ENCODE measurements at places on chromosomes 1 and 21.

DNA sequence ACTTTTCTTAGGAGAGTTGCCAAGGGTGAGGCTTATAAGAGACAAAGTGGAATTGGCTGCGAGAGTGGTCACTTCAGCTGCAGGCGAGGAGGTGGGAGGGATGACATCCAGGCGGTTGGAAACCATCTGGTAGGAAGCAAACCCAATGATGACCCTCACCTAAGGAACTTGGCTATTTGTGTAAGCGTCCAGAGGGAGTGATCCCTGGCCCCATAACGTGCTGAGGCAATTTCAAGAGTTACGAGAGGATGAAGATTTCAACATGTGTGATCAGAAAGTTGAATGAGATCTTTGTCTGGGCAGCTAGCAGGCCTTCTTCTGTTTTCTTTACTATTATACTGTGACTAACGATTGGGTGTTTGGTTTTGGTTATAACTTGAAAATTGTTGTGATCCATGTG, 102.7 kb upstream of the VANGL1 start:
- no peak for DNase-seq

GRCh38 chr1:43985984-43986595, 5.3 kb upstream of the CCDC24 start:
- no peak for DNase-seq

DNA sequence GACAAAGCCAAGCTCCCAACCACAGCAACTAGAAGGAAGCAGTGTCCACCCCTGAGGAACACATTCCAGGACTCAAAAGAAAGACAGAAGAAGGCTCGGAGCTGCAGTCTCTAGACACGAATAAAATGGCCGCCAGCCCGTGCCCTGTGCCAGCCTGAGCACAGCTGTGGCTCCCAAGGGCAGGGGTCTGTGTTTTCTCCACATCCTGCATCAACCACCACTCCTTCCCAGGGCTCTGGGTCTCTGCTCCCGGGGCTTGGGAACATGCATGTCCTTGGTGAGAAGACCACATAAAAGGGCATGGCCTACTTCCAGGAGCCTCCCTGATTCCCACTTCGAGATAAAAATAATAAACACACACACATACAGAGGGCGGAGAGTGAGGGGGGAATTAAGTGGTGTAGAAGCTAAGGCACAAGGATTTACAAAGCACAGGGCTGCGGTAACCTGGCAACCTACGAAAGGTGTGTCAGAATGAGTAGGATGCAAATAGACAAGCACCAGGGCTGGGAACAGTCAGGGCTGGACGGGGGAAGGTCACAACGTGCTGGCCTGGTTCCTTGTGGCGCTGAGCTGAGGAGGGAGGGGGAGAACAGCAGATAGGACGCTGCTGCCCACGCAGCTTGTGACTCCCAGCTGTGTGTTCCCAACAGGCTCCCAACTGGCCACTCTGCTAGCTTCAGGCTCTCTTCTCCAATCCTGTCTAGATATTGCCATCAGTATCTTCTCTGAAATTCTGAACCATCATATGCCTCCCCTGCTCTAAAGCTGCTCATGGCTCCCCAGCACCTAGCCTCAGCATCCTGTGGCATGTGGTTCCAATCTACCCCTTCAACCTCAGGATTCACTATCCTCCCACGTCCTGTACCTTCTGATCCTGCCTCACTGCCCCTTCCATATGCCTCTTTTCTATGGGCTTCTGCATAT, 72.5 kb downstream of the CD34 start:
- DNase-seq: no peak

DNA sequence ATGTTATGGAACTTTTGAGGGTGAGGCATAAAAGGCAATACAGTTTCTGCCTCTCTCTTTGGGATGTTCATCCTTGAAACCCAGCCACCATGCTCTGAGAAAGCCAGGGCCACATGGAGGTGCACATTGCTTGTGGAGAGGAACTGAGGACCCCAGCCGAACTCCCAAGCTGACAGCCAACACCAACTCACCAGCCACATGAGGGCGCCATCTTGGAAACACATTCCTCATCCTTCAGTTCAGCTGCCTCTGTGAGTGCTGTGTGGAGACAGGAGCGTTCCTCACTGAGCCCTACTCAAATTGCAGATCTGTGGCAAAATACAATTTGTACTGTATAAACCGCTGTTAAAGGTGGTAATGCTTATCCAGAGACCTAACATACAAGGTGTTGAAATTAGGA, 137.5 kb downstream of the GABPA start:
- no peak for DNase-seq

GRCh38 chr21:43331962-43332828, 94.7 kb downstream of the SIK1 start:
- DNase-seq: no peak

DNA sequence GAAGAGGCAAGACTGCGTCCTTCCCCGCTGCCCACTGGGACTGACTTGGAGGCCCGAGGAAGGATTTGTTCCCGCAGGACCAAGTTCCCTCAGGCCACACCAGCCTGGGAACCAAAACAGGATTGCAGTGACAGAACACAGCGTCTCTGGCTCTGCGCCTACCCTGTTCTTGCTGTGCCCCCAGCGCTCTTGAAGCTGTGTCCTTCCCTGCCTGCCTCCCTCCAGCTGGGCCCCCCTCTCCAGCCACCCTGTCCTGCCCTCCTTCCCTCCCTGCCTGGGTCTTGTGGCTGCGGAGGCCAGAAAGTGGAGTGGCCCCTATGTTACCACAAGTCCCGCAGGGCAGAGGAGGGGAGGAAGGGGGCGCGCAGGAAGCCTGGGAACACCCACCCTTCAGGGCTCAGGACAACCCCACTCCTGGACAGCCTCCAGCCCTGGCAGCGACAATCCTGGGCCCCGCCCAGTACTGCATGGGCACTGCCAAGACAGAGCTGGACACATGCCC, 164.9 kb downstream of the DYRK1A start:
- no peak for DNase-seq

DNA sequence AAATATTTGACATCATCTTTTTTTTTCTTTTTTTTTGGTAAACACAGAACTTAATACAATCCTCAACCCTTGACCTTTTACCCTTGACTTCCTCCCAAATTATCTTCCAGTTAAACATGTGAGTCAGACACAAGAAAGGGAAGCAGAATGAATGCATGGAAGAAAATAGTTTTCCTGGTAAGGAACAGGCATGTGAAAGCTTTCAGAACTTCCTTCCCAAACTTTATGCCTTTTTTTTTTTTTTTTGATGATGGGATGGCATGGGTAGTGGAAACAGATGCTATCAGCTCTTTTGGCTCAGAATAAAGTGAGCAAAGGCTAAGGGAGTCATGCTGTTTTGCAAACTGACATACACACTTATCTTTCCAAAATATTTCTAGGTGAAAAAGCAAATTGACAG, 1079.1 kb downstream of the TTLL7 start:
- DNase-seq: no peak

GRCh38 chr1:56547977-56548376, 31.4 kb downstream of the PLPP3 start:
- no peak for DNase-seq

DNA sequence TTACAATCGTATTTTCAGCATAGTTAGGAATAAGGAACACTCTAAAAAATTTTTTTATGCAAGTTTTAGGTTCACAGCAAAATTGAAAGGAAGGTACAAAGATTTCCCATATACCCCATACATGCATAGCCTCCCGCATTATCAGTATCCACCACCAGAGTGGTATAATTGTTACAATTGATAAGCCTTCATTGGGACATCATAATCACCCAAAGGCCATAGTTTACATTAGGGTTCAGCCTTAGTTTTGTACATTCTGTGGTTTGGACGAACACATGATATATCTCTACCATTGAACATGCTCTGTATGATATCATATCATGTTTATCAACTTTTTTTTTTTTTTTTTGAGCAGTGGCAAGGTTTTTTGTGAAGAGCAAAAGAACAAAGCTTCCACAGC, 180.0 kb downstream of the SDCCAG8 start:
- no peak for DNase-seq

GRCh38 chr1:213724640-213725536, 262.9 kb upstream of the PROX1 start:
- no peak for DNase-seq
